ENCODE measurements at places on chromosomes 13 and 19.
A peak's percentile ranks its signal among the peaks of the same experiment; 100 is the strongest.

DNA sequence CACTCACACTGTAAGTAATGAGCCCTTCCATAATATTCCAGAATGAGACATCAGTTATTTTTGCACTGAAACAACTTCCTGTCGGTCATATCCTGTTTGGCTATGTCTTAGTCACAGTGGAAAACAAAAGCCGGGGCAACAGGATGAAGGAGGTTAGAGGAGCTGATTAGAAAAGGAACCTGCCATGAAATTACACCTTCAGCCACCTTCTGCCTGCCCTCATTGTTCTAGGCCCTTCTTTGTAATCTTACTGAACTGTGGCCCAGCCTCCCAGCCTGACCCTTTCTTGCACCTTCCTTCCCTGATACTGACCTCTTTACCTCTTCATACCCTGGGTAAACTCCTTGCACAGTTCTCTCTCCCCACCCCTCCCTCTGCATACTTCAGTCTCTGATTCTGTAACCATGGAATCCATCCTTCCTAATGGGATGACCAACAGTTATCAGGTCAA is 67.3 kb downstream of the DOCK9 start:
- peak; percentile 44 for DNase-seq

GRCh38 chr13:38348861-38349389 is 726 bp upstream of the UFM1 start:
- DNase-seq = peak; percentile 21

GRCh38 chr13:49746111-49746510 is 46.4 kb downstream of the KPNA3 start:
- no peak for DNase-seq

DNA sequence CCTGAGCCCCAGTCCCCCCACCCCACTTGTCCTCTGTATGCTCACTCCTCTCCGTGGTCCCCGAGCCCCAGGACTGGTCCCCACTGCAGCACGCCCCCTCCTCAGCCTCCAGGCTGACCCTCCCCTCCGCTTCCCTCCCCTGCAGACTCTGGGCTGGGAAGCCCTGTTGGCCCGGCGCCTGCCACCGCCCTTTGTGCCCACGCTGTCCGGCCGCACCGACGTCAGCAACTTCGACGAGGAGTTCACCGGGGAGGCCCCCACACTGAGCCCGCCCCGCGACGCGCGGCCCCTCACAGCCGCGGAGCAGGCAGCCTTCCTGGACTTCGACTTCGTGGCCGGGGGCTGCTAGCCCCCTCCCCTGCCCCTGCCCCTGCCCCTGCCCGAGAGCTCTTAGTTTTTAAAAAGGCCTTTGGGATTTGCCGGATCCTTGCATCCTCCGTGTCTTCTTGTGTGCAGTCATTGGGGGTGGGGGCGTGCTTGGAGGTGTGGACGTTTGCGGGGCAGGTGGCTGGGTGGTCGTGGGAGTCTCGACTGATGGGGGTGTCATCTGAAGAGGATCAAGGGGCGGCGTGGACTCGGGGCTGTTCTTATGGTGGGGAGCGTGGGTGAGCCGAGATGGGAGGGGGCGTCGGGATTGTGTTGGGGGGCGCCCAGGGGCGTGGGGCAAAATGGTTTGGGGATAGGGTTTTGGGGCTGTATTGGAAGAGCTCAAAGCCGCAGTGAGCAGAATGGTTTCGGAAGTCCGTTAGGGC is 3.5 kb downstream of the PTGER1 start:
- no peak for DNase-seq

DNA sequence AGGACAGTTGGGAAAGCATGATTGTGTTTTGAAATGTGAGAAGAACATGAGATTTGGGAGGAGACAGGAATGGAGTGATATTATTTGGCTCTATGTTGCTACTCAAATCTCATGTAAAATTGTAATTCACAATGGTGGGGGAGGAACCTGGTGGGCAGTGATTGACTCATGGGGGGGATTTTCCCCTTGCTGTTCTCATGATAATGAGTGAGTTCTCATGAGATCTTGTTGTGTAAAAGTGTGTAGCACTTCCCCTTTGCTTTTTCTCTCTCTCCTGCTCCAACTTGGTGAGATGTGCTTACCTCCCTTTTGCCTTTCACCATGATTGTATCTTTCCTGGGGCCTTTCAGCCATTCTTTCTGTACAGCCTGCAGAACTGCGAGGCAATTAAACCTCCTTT is 1261.0 kb upstream of the ATXN8OS start:
- DNase-seq = no peak

DNA sequence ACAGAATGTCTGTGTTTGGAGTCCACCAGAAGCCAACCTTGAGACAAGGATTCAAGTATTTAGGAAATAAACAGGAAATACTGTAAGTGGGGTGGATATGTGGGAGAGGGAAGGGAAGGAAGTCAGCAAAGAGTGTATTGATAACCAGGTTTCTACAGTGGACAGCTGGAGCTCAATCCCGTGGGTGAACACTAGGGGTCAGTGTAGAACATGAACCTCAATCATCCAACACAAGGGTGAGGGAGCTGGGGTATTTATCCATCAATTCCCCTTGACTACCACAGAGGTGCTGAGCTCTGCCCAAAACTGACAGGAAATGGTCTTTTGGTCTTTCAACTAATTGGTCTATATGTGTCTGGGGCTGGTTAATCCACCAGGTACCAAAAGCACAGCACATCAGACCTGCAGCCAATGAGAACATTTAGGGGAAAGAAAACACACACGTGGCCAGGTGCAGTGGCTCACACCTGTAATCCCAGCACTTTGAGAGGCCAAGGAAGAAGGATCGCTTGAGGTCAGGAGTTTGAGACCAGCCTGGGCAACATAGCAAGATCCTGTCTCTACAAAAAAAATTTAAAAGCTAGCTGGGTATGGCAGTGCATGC is 5.6 kb upstream of the SYDE1 start:
- DNase-seq = peak; percentile 60

GRCh38 chr13:22320991-22321390 is 650.1 kb downstream of the FGF9 start:
- no peak for DNase-seq

- no peak for DNase-seq
Observed at GRCh38 chr13:33927315-33927714, 109.4 kb downstream of the RFC3 start.

DNA sequence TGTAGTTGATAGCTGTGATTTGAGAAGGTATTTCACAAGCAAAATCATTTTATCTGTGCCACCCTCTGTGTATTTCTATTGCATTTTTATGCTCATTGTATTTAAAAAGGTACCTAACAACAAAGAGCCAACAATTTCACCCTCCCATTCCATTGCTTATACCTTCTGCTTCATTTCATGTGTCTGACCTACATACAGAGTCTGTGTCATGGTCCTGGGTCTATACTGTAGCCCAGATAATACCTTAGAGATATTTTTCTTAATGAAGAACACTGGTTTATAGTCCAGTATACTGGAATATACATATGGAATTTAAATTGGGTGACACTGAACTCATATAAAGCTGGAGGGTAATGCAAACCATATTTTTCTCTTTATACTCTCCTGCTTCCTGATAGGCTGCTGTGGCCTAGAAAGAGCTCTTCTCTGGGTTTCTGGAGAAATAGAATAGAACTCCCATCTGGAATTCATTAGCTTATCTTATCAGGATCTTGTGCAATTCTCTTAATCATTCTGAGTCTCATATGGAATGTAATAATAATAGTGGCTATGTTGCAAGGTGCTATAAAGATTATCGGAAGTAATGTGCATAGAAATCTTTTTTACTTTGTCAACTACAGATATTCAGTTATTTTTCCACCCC is 31.8 kb upstream of the SPART start:
- DNase-seq = no peak

DNA sequence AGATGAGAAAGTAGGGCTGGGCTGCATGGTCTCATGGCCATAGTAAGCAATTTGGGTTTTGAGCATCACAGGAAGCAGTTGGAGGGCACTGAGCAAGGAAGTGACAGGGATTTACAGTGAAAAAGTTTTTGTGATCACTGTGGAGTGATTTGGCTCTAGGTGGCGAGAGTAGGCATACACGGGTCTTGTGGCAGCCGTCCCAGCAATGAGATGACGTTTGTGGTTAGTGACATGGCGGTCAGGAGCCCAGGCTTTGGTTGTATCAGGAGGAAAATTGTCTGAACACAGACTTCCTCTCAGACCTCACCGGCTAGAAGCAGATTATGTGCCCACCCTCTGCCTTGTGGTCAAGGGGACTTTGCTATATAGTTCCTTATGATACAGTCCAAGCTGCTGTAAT is 3.3 kb downstream of the ZNF444 start:
- no peak for DNase-seq

DNA sequence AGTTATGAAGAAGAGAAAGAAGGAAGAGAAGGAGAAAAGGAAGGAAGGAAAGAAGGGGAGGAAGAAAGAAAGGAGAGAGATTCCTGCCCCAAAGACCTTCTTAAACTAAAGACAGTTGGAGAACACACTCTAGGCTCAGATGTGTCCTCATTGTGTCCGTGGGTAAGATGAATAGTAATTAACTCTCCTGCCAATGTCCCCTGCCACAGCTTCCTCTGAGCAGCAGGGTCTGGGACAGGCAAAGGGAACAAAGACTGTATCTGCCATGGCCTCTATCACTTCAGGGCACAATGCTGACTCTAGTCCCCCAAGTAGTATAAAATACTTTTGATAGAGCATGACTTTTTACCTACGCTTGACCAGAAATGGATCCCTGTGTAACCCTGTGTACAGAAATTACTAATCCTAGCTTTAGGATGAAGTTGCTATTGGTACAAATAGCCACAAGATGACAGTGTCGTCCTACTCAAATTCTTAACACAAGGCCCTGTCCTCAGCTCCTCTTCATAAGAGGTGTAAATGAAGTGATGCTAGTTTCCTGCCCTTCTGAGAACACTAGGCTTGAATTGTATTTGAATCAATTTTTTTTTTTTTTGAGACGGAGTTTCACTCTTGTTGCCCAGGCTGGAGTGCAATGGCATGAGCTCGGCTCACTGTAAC is 186.2 kb upstream of the GPR12 start:
- DNase-seq = no peak

Measured in stimulated activated CD4-positive, alpha-beta T cell treated with anti-CD3 and anti-CD28 coated beads, Interleukin-1b, Interleukin-23, amount 100 ng/mL, for 48 hours (primary cell).